ENCODE measurements at places on chromosomes 6 and 20.

- DNase-seq = no peak
Observed at GRCh38 chr6:70847106-70848084, 109.5 kb downstream of the B3GAT2 start.

- no peak for DNase-seq
Observed at GRCh38 chr6:25035512-25036435, 100.0 kb upstream of the RIPOR2 start.

DNA sequence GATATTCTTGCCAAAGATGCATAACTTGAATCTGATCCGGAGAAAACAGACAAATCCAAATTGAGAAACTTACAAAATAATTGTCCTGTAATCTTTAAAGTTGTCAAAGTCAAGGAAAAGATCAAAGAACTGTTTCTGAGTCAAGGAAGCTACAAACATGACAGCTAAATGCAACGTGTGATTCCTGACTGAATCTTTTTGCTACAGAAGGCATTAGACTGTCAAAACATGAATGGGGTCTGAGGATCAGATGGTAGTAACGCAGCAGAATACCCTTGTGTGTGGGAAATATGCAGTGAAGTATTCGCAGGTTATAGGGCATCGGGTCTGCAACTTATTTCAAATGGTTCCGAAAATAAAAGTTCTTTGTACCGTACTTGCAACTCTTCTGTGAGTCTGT lies 86.2 kb downstream of the MDGA1 start:
- DNase-seq = no peak

- DNase-seq = no peak
Observed at GRCh38 chr20:13222319-13222716, 1.2 kb downstream of the ISM1 start.

GRCh38 chr20:54648421-54649142 lies 173.2 kb downstream of the DOK5 start:
- DNase-seq = no peak

DNA sequence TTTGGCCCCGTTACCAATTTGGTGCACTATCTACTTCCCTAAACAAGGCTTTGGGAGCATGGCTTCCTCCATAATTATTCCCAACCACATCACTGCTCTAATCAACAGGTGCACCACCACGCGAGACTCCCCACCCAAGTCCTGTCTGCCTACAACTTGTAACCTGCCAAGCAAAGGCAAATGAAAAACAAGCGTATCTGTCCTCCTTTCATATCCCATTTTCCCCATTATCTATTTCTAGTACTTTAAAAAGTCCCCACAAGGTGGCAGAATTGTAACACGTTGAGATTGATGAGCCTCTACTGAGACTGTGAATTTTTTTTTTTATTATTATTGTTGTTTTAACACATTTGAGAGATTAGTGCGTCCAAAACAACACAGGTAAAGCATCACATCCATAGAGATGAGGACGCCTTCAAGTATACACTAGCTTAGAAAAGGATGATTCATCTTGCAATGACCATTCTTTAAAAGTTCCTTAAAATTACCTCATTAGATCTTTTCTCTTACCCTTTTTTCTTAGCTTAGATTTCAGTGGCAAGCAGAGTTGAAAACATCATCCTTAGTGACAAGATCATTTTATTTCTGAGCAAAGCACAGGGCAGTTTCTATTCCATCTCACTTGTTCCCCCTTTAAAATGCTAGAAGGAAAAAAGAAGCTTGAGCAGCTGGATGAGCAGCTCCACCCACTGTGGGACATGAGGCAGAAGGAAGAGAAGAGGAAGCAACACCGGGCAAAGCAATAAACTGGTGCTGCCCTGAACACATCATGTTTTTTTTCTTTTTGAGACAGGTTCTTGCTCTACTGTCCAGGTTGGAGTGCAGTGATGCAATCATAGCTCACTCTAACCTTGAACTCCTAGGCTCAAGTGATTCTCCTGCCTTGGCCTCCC lies 210.8 kb downstream of the ARHGAP18 start:
- no peak for DNase-seq

DNA sequence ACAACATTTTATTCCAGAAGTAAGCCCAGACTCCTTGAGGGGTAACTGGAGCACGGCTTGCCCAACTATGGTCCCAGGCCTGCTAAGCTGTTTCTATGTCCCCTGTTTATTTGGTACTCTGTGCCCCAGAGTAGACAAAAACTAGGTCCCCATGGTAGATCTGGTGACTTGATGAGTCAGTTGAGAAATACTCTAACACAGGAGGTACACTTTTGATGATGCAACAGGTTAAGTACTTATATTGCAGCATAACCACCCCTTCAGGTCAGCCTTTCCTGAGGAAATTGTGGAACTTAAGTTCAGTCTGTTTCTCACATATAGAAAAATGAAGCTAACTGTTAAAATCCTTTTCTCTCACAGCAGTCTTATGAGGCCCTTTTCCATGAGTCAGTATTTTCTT lies 19.6 kb downstream of the TTPAL start:
- no peak for DNase-seq

DNA sequence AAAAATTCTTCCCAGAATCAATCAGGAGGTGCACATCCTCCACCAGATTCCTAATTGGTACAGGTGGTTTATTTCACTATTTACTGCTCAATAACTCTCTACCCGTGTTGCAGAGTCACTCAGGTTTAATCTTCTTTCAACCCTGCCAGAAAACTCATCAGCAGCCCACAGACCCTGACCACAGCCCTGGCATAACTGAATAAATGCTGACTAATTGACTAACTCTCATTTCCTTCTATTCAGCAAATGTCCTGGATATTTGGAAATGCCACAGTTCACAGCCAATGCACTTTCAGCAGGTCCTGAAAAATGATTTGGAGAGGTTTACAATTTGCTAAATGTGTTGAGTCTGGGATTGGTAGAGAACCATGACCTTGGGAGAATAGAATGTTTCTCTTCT lies 62.3 kb downstream of the TRMT6 start:
- DNase-seq = no peak

DNA sequence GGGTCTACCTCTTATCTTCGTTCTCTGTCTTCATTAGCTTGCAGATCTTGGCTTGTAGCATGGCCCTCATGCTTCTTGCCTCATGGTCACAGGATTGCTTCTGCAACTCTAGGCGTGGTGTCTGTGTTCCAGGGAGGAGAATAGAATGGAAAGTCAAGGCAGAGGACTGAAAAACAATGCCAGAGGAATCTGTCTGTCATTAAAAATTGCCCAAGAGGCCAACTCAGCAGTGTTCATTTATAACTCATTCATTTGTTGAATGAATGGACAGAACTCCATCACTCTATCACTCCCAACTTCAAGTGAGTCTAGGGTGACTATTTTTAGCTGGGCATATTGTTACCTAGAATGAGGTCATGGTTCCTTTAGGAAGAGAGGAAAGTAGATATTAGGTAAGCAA lies 179.6 kb downstream of the UST start:
- no peak for DNase-seq

- no peak for DNase-seq
Observed at GRCh38 chr20:59948828-59949720, 8.9 kb downstream of the FAM217B start.

GRCh38 chr6:77837034-77837784 lies 184.4 kb downstream of the MEI4 start:
- no peak for DNase-seq

DNA sequence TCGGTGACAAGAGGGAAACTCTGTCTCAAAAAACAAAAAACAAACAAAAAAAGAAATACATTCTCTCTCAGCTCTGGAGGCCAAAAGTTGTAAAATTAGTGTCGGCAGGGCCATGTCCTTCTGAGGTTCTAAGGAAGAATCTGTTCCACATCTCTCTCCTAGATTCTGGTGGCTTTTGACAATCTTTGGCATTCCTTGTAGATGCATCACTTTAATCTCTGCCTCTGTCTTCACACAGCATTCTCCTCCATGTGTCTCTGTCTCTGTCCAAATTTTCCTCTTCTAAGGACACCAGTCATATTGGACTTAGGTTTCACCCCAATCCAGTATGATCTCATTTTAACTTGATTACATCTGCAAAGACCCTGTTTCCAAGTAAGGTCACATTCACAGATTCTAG lies 9.1 kb downstream of the PPP2R5D start:
- DNase-seq = no peak

- DNase-seq = no peak
Observed at GRCh38 chr6:12294851-12295536, 4.8 kb downstream of the EDN1 start.

GRCh38 chr20:45985573-45985972 lies 13.6 kb upstream of the ZNF335 start:
- DNase-seq = no peak

DNA sequence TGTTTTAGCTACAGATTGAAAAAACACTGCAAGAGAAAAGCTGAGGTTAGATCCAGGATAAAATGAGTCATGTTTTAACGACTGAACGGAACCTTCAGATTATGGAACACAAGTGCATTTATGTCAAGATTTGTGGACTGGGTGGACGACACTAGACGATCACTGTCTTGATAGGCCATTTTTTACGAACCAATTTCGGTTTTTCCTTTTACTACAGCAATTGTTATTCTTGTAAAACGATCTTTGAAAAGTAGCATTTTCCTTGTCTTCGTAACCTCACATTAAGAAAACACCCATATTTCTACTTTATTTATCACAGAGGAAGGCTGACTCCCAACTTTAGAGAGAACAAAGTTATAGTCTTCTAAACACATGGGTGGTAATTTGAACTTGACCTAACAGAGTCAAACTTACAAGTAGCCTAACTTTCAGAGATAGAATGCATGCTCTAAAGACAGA lies 294.2 kb upstream of the TCF21 start:
- no peak for DNase-seq

GRCh38 chr20:23291575-23292240 lies 58.9 kb upstream of the NXT1 start:
- no peak for DNase-seq

DNA sequence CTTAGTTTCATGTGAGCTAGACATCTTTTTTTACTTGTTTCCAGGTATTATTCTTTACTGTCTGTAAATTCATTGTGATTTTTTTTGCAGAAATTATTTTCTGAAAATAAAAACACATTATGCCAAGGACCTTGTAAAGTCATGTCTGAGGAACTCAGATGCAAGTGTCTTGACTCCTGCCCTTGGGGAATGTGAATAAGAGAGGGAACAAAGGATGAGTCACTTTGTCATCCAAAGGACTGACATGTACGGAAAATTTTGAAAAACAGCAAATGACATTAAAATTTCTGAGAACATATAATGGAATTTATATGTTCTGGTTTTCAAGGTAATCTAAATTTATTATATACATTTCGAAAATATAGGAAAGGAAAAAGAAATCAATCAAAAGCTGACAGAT lies 660.4 kb downstream of the CD109 start:
- no peak for DNase-seq

GRCh38 chr6:128310451-128310850 lies 209.9 kb downstream of the PTPRK start:
- no peak for DNase-seq

GRCh38 chr6:41193884-41194283 lies 7.1 kb downstream of the TREML2 start:
- DNase-seq = no peak

- DNase-seq = no peak
Observed at GRCh38 chr20:7596541-7596940, 343.7 kb downstream of the HAO1 start.

- DNase-seq = no peak
Observed at GRCh38 chr20:40953856-40954255, 74.8 kb upstream of the TOP1 start.

GRCh38 chr20:3134151-3134550 lies 25.5 kb downstream of the FASTKD5 start:
- no peak for DNase-seq

DNA sequence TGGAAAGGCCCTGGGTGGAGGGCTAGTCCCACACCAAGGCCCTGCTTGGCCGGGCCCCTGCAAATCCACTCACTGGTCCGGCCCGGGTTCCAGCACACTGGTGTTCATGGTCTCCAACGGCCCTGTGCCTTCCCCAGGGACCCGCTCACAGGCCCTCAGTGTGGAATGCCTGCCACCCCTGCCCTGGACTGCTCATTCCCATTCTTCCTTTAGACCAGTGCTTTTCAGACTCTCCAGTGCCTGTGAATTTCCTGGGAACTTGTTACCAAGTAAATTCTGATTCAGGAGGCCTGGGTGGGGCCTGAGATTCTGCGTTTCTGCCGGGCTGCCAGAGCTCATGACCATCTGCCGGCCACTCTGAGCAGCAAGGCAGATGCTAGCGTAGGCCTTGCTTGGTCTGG lies 5.7 kb upstream of the PXDC1 start:
- DNase-seq = no peak
